Posterior vena cava (tissue), 2 donors: ENCODE measurements at places on chromosomes 12 and 14. TPM values are rescaled to one million over a fixed set of nuclear protein-coding genes. Genes with fewer than 3 reads are reported as not detected.

TMEM132D gene
- total RNA-seq = not detected

KRT8 gene
- total RNA-seq = 23.6 TPM

DNA sequence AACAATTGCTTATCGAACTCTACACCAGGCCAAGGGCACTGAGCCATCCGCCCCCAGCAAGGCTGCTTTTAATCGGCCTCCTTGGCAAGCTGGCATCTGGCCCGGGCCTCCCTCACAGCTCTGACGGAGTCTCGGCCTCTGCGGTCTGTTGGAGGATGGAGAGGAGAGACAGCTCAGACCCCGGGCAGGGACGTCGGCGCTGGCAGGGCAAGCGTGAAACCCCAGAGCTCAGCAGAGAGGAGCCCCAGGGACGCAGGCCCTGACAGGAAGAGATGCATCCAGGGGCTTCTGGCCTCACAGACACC, 17.5 kb downstream of the CAMKK2 start:
- peak; percentile 90 for DNase-seq

GRCh38 chr14:76326918-76327689, 48.8 kb upstream of the ESRRB start:
- DNase-seq = peak; percentile 58

GRCh38 chr14:21917699-21918436, 244.2 kb upstream of the OR4E1 start:
- DNase-seq = no peak

GRCh38 chr14:90419200-90419599, 22.4 kb downstream of the CALM1 start:
- peak; percentile 94 for DNase-seq

DNA sequence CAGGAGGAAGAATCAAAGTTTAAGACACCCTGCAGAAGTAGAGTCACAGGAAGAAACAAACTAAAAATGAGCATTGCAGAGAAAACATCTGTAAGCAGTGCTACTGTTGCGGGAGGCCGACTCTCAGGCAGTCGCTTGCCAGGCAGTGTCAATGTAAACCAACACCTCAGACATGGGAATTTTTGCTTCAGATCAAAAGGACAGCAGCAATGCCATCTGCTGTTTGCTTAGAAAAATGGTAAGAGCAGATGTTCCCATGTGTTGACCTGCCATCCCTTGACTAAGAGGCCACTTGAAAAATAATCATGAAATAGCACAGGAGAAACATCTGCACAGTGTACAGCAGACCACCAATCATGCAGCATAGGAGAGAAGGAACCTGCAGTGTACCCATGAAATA, 196.6 kb downstream of the SLC25A21 start:
- DNase-seq = no peak

- DNase-seq = no peak
These were observed 35.1 kb downstream of the CCDC85C start for GRCh38 chr14:99568567-99569560.

GRCh38 chr12:108369736-108370396, 30.8 kb upstream of the CMKLR1 start:
- no peak for DNase-seq

- no peak for DNase-seq
These were observed 7.8 kb downstream of the RNASE1 start for GRCh38 chr14:20794644-20795369.

- no peak for DNase-seq
These were observed 40.1 kb downstream of the PDZRN4 start for GRCh38 chr12:41228066-41228820.

GRCh38 chr14:61598980-61599379, 96.3 kb upstream of the HIF1A start:
- no peak for DNase-seq

- DNase-seq = no peak
These were observed 478.9 kb downstream of the BCAT1 start for GRCh38 chr12:24470050-24470449.

- DNase-seq = no peak
These were observed 320.1 kb downstream of the DAD1 start for GRCh38 chr14:22268875-22269274.
